T-helper 22 cell (primary cell): ENCODE measurements at places on chromosomes 13 and 19.

- no peak for DNase-seq
Observed at GRCh38 chr13:59689057-59689456, 474.7 kb downstream of the DIAPH3 start.

DNA sequence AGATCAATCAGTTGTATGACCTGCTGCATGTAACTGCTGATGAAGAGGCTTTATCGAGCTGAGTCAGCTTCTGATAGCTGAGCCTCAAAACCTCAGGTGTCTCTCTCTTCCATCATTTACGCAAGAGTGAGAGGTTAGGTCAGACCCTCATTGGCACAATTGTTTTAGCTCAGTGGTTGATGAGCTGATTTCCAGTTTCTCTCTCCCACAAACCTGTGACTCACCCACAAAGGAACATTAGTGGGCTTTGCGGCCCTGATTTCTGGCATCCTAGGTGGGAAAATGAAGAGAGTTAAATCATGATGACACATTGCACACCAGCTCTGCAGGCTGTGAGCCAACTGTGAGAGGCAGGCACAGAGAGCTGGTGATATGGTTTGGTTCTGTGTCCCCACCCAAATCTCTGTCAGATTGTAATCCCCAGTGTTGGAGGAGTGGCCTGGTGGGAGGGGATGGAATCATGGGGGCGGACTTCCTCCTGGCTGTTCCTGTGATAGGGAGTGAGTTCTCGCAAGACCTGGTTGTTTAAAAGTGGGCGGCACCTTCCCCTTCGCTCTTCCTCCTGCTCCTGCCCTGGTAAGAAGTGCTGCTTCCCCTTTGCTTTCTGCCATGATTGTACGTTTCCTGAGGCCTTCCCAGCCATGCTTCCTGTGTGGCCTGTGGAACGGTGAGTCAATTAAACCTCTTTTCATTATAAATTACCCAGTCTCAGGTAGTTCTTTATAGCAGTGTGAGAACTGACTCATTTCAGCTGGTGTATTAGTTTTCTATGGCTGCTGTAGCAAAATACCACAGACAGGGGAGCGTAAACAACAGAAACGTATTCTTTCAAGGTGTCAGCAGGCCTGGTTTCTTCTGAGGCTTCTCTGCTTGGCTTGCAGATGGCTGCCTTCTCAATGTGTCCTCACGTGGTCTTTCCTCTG is 33.5 kb upstream of the TMTC4 start:
- DNase-seq = no peak

- no peak for DNase-seq
Observed at GRCh38 chr13:80361883-80362327, 21.0 kb upstream of the SPRY2 start.

DNA sequence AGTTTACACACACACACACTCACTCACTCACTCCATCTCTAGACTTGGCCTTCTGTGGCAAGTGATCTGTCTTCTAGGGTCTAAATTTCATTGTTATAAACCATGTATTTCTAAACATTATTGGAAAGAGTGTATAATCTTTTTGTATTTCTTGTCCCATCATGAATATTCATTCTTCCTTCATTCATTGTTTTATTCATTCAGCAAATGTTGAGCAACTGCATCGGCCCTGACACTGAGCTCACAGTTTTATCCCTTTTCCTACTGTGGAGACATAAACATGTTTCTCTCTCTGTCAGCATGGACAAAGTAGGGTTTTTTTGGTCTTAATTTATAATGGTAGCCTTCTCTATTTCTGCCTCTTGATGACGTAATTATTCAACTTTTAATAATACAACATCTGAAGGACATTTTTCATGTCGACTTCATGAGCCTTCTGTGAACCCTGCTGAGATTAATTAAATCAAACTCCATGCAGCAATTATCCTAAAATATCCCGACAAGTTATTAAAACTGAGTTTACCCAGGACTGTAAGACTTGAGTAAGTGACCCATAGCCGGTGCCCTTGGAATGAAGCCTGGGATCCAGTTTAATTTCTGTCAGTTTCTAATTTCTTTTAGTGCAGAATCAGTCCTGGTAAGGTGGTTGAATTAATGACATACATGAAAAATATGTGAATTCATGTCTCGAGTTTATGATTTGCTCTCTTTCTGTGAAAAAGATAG is 7.3 kb downstream of the SPATA13 start:
- no peak for DNase-seq

DNA sequence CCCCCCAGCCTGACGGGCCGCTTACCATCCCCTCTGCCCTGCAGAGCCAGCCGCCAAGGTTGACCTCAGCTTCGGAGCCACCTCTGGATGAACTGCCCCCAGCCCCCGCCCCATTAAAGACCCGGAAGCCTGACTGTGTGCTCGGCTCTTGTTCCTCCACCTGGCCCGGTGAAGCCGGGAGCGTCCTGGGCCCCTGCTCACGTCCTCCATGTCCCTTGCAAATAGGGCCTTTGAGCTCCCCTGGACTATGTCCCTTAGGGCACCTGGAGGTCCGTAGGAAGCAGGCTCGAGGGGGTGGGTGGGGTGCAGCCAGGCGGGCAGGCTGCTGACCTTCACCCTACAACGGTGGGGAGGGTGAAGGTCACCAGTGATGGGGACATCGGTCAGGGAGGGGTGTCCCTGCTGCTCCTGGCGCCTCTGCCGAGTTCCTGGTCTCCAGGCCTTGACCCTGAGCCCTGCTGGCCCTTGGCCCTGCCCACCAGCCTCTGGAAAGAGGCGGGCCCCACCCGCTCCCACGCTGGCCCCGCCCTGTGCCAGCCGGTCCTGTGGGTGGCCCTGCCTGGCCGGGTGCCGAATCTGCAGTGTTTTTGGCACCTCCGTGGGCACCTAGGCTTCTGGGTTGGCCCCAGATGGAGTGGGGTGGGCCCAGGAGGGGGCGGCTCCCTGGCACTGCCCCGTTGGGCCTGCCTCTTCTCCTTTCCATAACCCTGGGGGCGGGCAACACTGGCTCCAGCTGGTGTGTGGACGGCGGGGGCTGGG is 3.3 kb downstream of the ATP5F1D start:
- DNase-seq = no peak

GRCh38 chr13:42458193-42458592 is 115.8 kb upstream of the TNFSF11 start:
- no peak for DNase-seq

DNA sequence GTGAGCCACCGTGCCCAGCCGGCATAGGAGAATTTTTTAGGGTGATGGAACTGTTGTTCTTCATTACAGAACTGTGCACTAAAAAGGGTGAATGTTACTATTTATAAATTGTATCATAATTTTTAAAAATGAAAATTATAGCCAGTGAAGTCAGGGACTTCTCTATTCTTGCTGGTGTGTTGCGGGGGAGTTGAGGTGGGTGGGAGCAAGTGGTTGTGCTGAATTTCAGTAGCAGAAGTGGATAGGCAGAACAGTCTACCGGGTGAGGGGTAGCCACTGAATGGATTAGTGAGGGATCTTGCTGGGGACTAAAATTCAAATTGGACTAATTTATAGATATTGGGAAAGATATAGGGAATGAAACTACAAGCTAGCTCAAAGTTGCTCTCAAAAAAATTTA is 74.0 kb downstream of the CAB39L start:
- DNase-seq = no peak

DNA sequence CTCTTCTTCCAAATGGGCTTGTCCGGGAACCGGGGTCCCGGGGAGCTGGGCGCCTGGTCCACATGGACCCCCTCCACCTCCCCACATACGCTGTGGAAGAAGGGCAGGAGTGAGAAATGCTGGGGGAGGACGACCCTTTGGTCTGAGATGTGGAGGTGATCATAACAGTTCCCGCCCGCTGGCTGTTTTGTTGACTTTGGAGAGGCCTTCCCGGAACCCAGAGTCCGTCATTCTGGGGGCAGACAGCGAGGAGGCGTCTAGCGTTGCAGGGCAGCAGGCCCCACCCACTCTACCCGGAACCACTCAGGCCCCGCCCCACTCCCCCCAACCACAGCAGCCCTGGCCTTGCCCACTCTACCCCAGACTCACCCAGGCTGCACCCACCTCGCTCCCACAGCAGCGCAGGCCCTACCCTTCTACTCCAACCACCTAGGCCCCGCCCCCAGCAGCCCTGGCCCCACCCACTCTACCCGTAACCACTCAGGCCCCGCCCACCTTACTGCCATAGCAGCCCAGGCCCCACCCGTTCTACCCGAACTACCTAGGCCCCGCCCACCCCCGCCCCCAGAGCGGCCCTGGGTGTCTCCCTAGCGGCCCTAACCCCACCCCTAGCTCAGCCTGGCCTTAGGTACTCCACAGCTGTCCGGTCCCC is 7.1 kb downstream of the GPR108 start:
- no peak for DNase-seq

- DNase-seq = no peak
Observed at GRCh38 chr13:66354879-66355751, 875.0 kb downstream of the PCDH9 start.

DNA sequence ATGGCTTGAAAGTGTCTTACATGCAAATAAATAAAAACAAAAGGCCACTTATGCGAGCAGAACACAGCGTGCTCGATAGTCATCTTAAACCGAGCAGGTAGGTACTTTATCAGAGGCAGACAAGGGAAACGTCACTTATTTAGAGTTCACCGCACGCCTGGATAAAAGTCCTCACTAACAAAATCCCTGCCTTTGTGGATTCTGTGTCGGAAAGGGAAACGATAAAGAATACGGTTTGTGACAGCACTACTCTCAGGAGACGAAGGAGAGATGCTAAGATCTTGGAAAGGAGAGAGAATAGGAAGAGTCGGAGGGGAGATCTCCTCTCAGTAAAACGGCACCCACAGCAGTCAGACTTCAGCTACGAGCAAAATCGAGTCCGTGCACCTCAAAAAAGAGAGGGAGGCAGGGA is 581 bp downstream of the RCBTB1 start:
- DNase-seq = no peak

- DNase-seq = no peak
Observed at GRCh38 chr19:9054765-9055164, 32.1 kb upstream of the OR1M1 start.

GRCh38 chr19:35843676-35844481 is 8.4 kb downstream of the NPHS1 start:
- no peak for DNase-seq

- no peak for DNase-seq
Observed at GRCh38 chr13:98393873-98394272, 183.0 kb downstream of the STK24 start.

DNA sequence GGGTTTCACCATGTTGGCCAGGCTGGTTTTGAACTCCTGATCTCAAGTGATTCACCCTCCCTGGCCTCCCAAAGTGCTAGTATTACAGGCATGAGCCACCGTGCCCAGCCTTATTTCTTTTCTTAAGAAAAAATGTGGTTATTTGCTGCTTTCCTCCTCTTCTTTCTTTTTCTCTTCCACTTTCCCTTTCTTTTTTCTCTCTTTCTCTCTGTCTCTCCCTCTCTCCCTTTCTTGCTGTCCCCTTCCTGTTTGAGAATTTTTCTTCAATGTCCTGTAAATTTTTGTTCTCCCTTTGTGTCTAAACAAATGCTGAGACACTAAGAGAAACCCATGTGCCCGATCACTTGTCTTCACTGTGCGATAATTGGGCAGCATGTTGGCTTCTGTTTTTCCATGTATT is 2.2 kb downstream of the LEUTX start:
- no peak for DNase-seq

DNA sequence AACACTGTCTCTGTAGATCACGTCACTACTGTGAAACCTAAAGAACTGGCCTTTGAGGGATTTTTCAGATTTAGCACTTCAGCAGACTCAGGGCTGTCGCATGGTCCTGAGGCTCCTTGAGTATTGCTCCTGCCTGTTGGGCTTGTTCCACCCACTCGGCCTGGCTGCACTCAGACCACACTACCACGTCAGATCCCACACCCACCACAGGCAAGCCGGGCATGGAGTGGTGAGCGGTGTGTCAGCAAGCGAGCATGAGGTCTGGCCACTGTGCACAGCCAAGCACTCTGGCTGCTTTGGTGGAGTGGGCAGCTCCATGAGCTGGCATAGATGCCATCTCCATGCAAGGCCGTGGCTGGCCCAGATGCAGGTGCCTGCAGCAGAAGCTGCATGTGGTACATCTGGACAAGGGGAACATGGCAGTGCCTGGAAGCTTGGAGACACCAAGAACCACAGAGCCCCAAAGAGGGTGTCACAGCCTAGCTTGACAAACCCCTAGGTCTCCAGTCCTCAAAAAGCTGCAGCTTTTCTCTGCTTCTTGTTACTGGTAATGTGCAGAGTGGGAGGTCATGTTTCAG is 9.4 kb upstream of the IGFL1 start:
- DNase-seq = no peak

- DNase-seq = no peak
Observed at GRCh38 chr13:103640606-103641005, 574.4 kb upstream of the SLC10A2 start.

DNA sequence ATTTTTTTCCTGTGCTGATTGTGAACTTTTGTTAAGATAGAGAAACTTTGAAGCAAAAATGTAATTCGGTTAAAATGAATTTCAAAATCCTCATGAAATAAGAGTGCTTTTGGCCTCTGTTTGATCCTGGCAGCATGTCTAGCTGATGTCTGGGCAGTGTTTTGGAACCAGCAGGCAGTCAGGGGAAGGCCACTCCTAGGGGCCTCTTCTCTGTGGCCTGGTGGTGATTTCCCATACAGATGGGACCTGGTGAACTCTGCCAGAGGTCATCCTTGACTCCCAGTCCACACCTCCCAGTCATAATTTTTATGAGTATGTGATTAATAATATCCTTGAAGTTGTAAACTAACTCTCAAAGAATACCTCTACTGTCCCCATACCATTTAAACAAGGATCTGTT is 226.6 kb downstream of the PCCA start:
- no peak for DNase-seq

- DNase-seq = no peak
Observed at GRCh38 chr19:16258440-16258903, 60.8 kb downstream of the AP1M1 start.

GRCh38 chr13:46181840-46182490 is at the start of gene LCP1:
LCP1 (minus strand) TSS chr13:46182177; CDS start chr13:46159662, 22,515 bp downstream.
- peak; percentile 78 for DNase-seq
